ENCODE measurements at places on chromosomes 2 and 18. TPM values are rescaled to one million over a fixed set of nuclear protein-coding genes. Genes with fewer than 3 reads are reported as not detected.

Gene NMS
- not detected for total RNA-seq

Gene CTNNA2
- 4.7 TPM for total RNA-seq

GRCh38 chr2:127041259-127041970, 65.5 kb downstream of the BIN1 start:
- peaks cover under 1% of the 10 kb centered on the region for H3K4me1 ChIP-seq
- no peak overlapping the region for H3K4me3 ChIP-seq
- no peak overlapping the region for H3K27ac ChIP-seq
- peaks cover 7% of the 10 kb centered on the region for H3K27me3 ChIP-seq

DNA sequence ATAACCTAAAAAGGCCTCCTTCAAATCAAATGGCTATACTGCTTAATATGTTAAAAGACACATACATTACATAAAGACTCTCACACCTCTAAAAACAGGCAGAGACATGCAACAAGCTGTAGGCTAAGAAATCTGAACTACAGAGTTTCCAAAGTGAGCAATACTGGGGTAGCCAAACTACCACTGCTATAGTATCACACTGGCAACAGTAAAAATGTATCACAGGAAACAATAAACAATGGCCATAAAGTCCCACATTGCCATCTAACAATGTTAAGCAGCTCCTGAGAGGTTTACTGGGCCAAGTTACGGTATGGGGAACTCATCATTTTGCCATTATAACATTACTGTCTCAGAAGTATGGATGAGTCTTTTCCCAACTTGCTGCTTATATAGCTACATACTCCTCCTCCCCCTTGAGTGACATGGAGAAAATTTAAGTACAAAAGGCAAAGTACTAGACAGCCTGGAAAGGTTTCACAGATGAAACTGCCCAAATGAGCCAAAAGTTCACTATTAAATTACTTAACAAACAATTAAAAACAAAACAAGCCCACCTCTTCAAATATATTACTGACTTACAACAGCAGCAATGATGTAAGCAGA, 50.3 kb downstream of the SS18 start:
- no peak overlapping the region for H3K4me3 ChIP-seq
- peaks cover 11% of the 10 kb centered on the region for H3K4me1 ChIP-seq
- H3K27ac ChIP-seq: peak overlapping the region; percentile 85
- no peak for DNase-seq

- no peak overlapping the region for H3K27ac ChIP-seq
- peaks cover 3% of the 10 kb centered on the region for H3K27me3 ChIP-seq
- H3K4me1 ChIP-seq: peaks cover 17% of the 10 kb centered on the region
Observed at GRCh38 chr2:24456599-24457556, 34.2 kb upstream of the NCOA1 start.

DNA sequence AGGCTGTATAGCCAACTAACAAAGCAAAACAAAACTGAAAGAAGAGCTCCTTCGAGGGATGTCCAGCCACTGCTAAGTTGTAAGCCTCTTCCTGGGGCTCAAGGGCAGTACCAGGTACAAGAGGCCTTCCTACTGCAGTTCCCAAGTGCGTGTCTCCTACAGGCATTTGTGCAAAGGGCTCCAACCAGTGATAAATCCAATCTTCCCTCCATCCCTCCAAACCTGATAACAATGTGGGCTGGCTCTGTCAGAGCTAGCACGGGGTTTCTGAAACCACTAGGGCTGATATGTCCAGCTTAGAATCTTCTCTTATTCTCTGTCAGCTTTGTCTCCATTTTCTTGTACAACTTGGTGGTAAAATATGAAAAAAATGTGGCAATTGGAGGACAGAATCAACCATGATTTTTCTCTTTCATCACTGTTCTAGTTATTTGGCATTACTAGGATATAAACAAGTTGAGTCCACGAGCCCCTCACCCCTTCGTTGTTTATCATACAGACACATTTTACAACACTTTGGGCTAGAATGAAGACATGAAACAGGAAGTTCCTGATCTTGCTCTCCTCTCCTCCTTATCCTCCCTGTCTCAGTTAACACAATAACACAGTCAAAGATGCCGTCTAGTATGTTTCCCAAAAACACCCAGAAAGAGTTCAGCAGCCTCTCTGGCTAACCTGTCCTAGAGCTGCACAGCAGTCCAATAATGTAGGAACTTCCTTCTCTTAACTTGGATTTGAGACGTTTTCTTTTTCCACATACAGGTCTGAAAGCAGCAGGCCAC, 35.4 kb upstream of the WIPF1 start:
- H3K36me3 ChIP-seq: peaks cover 15% of the 10 kb centered on the region
- no peak for DNase-seq
- H3K27ac ChIP-seq: peak overlapping the region; percentile 92
- H3K27me3 ChIP-seq: peaks cover 1% of the 10 kb centered on the region
- peaks cover 53% of the 10 kb centered on the region for H3K4me1 ChIP-seq
